ENCODE measurements at places on chromosomes 7 and 10.

DNA sequence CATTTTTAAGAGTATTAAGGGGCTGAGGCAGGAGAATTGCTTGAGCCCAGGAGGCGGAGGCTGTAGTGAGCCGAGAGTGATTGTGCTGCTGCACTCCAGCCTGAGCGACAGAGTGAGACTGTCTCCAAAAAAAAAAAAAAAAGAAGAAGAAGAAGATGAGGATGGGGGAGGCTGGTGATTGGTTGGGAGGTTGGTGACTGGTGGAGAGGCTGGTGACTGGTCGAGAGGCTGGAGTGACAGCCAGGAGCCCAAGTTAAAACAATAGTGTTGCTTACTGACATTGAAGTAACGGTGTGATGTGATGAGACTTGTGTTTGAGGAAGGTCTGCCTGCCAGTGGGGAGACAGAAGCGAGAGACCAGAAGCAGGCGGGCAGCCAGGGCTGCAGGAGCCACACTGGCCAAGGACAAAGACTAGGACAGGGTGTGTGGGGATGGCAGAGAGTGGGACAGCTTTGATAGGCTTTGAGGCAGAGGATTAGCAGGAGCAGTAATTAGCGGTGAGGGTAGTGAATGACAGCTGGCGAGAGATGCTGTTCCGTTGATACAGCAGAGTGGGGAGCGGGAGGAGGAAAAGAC, 4.9 kb downstream of the SRRT start:
- no peak for DNase-seq

DNA sequence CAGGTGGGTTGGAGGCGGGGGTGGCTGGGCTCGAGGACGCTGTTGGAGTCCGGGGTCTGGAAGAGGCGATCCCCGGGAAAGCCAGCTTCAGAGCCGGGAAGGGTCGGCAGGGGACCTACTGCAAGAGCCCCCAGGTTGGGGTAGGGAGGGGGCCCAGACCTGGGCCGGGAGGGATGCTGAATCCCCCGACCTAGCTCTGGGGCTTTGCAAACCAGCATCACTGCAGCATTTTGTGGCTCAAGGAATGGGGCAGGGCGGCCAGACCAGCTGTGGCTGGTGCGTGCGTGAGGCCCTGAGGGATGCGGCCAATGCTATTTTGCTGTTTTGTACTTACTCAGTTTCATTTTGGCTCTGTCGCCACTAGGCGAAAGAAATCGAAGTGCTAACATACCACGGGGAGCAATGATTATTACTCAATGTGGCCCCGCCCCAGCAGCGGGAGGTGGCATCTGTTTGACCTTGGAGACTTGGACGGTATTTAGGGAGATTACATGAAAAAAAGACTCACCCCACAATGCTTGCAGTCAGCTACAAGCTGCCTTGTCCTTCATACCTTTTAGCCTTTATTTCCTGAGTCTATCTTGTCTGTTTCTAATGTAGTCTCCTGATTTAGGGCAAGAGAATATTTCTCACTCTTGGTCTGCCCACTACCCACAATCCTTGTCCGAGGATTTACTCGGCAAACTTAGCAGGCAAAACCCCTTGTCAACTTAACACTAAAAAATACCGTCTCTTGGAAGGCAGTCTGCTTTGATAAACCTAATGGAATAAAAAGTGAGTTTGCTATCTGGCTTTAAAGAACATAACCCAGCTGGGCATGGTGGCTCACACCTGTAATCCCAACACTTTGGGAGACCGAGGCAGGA, 16.2 kb downstream of the HSPB1 start:
- DNase-seq = peak; percentile 62

DNA sequence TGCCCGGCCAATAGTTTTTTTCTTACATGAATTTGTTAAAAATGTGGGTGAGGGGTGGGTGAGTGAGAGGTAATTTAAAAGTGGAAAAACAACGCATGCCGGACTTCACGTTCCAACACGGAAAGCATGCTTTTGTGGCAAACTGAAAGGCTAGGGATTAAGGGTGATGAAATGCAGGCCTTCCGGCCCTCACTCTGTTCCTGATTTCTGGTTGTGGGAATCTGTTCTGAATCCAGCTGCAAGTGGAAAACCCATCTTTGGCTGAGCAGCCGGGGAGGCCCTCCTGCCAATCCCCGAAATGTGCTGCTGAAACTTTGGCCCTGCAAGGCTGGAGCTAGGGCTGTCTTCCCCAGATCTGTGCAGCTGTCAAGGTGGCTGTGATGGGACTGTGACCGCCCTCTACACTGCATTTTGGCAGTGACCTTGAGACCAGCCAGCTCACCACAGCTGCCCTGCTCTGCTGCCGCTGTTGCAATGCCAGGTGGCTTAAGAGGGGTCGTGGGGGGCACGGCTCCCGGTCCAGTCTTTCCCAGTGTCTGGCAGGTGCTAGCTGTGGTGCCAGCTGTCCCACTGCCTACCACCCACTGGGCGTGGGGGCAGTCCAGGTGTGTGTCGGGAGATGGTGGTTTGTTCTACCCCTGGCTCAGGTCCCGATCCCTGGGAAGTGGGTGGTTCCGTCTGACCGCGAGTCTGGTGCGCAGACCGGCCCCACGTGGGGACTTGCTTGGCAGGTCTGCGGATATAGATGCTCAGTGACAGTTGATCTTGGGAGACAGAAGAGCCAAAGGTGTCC, 39.0 kb downstream of the TET1 start:
- DNase-seq = no peak

DNA sequence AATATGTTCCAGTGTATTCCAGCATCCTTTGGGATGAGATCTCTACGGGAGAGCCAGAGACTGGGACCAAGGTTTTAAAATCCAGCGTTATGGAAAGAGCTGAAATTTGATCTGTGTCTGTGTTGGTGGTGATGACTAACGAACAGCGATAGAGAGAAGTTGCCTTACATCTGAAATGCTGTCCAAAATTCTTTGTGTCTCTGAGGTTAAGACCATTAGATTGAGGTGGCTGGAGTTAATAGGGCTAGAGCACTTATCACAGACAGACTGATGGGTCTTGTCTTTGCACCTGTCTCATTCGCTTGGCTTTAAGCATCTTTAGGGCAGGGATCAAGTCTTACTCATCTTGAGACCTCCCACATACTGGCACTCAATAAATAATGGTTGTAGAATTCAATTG, 41.0 kb upstream of the RAPGEF5 start:
- no peak for DNase-seq

DNA sequence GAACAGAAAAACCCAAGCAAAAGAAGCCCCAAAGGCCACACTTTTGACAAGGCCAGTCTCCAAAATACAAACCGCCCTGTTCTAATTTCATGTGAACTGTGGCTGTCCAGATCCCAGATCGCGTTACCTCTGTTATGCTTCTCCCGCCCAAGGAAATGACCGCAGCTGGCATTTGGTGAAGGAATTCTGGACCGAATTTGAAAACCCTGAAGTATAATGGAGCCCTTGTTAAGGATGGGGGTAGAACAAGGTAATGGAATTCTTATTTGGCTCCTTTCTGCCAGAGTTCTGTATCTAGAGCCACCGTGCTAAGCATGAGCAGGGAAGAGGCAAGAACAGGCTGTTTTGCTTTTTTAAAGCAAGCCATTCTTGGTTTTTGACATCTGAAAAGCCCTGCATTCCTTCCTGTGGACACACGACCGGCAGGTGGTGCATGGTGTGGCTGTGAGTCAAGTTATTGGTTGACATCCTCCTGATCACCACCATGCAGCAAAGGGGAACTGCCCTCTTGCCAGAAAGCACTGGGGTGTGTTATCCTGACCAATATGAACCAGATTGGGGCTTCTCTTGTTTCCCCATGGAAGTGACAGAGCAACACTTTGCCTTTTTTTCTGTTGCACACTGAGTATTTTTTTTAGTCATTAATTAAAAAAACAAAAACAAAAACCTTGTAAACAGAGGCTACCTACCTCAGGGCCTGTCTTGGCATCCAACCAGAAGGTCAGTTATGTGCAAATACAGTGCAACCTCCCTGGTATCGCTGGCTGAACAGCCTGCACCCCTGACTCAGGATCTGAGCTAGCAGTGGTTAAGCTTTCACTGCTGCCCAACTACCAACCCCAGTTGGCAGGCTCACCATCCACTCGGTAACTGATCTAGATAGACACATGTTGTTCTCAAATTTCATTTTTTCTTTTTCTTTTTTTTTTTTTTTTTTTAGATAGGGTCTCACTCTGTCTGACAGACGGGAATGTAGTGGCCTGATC, 14.2 kb downstream of the UCMA start:
- no peak for DNase-seq

- no peak for DNase-seq
Measured at GRCh38 chr10:99689461-99689860, 30.2 kb downstream of the ENTPD7 start.

GRCh38 chr7:107953924-107954303, 49.0 kb downstream of the LAMB1 start:
- no peak for DNase-seq

DNA sequence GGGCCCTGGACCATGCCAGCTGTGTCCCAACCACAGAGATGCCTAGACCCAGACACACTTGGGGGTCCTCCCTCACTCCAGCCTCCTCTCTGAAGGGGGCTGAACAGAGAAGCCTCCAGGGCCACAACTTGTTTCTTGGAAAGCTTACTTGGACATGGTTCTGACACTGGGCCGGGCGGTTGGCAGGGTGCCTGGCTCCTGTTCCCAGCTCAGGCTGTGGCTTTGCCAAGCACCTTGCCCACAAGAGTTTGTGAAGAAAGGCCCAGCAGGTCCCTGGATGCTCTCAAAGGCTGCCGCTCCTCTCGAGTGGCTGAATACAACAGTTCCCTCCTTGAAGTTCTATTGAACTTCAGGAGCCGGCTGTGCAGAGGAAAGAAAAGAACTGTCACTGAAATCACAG, 181.6 kb downstream of the PTPN20 start:
- DNase-seq = no peak

DNA sequence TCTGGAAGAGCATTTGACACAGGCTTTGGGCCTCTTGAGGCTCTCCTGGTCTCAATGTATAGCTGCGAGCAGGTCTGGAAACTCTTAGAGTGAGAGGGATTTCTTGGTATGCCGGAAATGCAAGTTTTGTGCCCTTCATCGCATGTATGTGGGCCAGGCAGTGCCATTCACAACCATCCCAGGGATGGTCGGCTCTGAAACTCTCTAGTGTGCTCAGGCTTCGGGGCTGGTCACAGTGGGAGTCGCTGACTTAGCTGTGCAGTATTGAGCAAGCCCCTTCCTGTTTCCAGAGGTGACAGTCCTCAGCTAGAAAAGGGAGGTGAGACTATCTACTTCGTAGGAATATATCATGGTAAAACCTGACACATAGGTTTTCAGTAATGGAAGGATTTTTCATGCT, 2.0 kb upstream of the AOAH start:
- DNase-seq = no peak

DNA sequence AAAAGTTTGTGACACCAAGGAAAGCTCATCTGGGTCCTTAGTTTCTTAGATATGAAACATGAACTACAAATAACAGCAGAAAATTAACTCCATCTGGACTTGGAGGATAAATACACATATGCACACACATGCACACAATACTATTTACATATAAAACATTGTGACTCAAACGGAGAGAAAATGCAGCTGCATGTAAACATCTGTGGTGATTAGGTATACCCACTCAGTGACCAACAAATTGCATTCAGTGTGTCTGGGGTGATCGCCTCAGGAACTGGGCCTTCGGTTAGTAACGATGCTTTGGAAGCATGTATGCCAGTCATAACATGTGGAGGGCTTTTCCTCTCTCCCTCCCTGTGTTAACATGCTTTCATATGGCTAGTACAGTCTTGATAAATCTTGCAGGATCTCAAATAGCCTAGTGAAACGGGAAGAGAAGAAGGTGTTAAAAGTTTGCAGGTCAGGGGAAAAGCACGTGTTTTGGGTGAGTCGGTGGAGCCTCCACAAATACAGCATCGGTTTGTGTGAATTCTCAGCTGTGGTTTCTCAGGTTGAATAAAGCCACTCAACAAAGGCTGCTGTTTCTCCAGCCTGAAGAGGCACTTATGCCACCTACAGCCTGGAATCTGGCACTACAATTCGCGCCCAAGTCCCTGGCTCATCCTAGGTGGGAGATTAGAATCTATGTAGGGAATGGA, 8.7 kb upstream of the GLRX3 start:
- no peak for DNase-seq

- no peak for DNase-seq
Measured at GRCh38 chr7:30421647-30422196, 56.9 kb downstream of the NOD1 start.

DNA sequence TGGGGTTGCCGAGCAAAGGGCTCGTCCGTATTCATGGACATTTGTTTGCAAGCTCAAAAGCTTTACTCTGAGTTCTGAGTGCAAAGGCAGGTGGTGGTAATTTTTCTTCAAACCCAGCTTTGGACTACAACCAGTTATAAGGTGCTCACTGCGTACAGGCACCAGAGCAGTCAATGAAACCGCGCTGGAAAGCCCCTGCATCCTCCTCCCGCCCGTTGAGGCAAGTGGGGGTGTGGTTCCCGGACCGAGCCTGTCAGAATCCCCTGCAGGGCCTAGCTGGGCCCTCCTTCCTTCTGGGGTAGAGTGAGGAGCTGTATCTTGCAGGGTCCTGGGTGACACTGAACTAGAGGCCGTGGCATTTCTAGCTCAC, 22.3 kb downstream of the AMZ1 start:
- no peak for DNase-seq

GRCh38 chr7:142856565-142857245, 1.8 kb downstream of the EPHB6 start:
- no peak for DNase-seq

- DNase-seq = no peak
Measured at GRCh38 chr7:157440346-157441022, 103.7 kb downstream of the DNAJB6 start.

DNA sequence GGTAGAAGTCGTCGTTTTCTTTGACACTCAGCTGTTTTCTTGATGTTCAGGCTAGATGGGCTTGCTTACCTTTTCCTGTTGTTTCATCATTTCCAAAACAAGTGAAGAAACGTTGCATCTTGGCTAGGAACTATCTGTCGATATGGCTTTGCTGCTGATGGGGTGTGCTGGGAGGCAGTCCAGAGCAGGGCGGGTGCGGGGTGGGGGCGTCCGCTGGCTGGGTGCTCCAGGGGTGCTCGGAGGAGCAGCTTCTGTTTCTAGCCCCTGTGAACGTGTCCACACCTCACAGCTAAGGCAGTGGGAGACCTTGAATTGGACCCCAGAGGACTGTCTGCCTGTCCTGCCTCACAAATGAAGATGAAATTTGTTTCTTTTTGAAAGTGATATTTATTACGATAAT, 7.6 kb upstream of the SUN1 start:
- no peak for DNase-seq

- no peak for DNase-seq
Measured at GRCh38 chr7:5439572-5440496, 16.2 kb upstream of the TNRC18 start.

- no peak for DNase-seq
Measured at GRCh38 chr7:22598318-22598920, 98.4 kb upstream of the STEAP1B start.

GRCh38 chr10:30781670-30782121, 152.1 kb upstream of the LYZL2 start:
- DNase-seq = no peak

GRCh38 chr10:49191349-49191748, 3.2 kb upstream of the TMEM273 start:
- no peak for DNase-seq
